ENCODE measurements at places on chromosomes 6 and 20.

- no peak for DNase-seq
Observed at GRCh38 chr6:62479697-62480220, 193.7 kb upstream of the KHDRBS2 start.

DNA sequence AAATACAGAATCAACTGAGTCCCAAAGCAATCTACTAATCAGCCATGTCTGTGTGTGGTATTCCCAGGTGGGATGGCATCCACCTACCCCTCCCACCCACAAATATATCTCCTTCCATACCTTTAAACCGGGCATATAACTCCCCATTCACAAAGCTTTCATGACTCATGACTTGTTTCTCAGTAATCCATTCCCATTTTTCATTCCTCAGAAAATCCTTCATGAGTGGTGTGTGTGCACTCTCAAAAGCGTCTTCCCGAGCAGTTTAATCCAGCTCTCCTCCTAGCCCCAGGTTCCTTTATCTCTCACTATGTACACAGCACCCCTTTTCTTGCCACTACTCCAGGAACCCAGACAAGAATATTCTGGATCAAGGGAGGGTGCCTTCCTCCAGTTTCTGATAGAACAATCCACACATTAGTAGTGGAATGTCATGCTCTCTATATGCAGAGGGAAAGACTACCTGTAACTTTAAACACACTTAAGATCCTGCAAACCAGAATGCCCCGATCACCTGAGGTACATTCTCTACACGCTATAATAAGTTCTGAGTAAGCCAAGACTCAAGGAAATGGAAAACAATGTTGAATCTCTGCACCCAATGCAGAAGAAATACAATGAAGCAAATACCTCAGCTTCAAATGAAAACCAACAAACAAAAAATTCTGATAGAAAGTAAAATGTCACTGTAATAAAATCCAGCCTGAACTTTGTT is 55.7 kb upstream of the IPCEF1 start:
- DNase-seq, result no peak

GRCh38 chr6:169936355-169936975 is 185.0 kb downstream of the ERMARD start:
- no peak for DNase-seq

- no peak for DNase-seq
Observed at GRCh38 chr20:23493172-23493772, 2.4 kb downstream of the CST8 start.

DNA sequence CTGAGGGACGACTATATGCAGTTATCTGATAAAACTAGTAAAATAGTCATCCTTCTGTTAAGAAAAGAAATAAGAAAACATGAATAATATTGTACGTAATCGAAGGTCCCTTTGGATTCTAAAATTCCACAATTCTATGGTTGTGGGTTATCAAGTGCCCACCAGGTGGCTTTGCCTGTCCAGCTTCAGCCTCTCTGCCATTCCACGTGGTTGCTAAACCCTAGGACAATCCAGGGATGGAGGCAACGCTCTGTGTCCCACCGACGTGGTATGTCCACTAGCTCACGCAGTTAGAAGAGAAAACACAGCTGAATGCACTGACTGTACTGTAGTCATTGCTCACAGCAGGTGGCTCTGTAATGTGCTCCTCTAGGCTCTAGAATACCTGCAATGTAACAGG is 349.3 kb downstream of the FARS2 start:
- no peak for DNase-seq

DNA sequence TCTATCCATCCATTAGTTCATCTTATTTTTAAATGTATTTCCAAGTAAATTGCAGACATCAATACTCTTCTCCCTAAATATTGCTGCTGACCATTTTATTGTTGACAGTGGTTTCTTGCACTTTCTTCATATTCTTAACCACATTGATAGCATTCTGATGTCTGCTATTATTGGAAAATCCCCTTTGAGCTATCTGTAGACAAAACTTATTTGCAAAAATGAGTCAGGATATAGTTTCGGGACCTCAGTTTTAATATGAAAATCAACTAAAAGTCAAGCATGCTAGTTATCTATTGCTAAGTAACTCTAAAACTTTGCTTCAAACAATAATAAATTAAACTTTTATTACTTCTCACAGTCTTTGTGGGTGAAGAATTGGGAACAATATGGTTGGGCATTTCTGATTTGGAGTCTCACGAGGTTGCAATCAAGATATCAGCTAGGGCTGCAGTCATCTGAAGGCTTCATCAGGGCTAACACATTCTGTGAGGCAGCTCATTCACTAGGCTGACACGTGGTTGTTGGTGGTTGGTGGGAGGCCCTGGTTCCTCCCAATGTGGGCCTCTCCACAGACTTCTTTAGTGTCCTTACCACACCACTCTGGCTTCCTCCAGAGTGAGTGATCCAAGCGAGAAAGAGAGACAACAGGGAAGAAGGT is 32.7 kb downstream of the CD109 start:
- no peak for DNase-seq

DNA sequence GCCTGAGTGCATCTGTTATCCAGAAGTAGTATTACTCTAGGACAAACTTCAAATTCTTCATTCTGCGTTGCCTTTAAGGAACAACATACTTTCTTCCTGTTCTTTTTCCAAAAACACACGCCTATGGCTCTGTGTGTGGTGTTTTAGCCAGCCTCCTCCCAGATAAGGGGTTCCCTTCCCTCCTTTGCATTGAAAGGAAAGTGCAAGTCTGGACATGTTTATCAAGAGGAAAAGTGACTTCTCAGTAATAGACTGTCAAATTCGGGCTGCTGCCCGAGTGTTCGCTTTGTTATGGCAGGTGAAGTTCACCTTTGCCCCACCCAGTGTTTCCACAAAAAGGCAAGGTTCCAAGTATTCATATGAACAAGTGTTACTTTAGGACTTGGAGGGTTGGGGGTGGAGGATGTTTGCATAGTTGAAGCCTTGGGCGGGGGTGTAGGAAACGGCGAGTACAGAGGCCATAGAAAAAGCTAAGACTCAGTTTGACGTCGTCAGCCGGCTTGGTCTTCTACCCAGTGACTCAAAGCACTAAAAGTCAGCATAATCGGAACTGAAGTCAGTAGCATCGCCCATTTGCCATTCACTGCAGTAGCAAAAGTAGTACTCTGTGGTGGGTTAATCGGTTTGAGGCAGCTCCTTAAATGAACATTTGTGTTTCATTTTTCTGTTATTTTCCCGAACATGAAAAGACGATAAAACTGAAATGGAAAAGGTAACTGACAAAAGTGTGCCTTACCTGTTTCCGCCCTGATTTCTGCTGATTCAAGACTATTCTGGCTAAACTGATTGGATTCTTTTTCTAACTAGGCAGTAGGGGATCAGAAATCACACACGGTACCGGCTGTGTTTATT is 12.5 kb downstream of the PRDM1 start:
- no peak for DNase-seq

All from GM04503 (cell line).